ENCODE measurements at places on chromosomes 11 and 22. TPM values are rescaled to one million over a fixed set of nuclear protein-coding genes. Genes with fewer than 3 reads are reported as not detected.

Gene DKK3
- polyA plus RNA-seq: 1,283 TPM

Gene CLCF1
- 6.5 TPM for polyA plus RNA-seq

Gene DLG2
- 0.54 TPM for polyA plus RNA-seq

Gene OR4B1
- polyA plus RNA-seq: not detected

Gene BCO2
- polyA plus RNA-seq: 0.42 TPM

Gene PGAP2
- 18.9 TPM for polyA plus RNA-seq

Gene C11orf86
- not detected for polyA plus RNA-seq

Gene C11orf97
- polyA plus RNA-seq: not detected

Gene CDC42BPG
- 0.03 TPM for polyA plus RNA-seq

Gene CUL5
- 16.7 TPM for polyA plus RNA-seq

Gene HBB
- 0.22 TPM for polyA plus RNA-seq

Gene OLFML1
- polyA plus RNA-seq: 24.4 TPM

Gene OR4C16
- polyA plus RNA-seq: not detected

Gene SYNGR1
- 12.9 TPM for polyA plus RNA-seq

Gene YPEL4
- polyA plus RNA-seq: 0.59 TPM

Gene OR52N4
- 0.08 TPM for polyA plus RNA-seq

Gene MMP3
- polyA plus RNA-seq: 19.1 TPM

Gene OR2AG1
- not detected for polyA plus RNA-seq

Gene TRIM48
- not detected for polyA plus RNA-seq

Gene LRRC10B
- not detected for polyA plus RNA-seq

Gene CELSR1
- polyA plus RNA-seq: 0.07 TPM

Gene TPBGL
- polyA plus RNA-seq: not detected

Gene KRTAP5-7
- polyA plus RNA-seq: not detected

Gene PLA2G3
- polyA plus RNA-seq: 0.18 TPM

Gene SNU13
- 230 TPM for polyA plus RNA-seq

Gene ALKBH8
- polyA plus RNA-seq: 8.6 TPM

Gene C11orf52
- 0.32 TPM for polyA plus RNA-seq

Gene SHANK3
- polyA plus RNA-seq: 0.12 TPM

Gene ALDH3B1
- polyA plus RNA-seq: 19.1 TPM
